ENCODE measurements at places on chromosomes 6 and 20. TPM values are rescaled to one million over a fixed set of nuclear protein-coding genes. Genes with fewer than 3 reads are reported as not detected.

Gene PRR18
- total RNA-seq: not detected

Gene ARHGAP18
- total RNA-seq: 2.3 TPM

Gene LY6G5C
- total RNA-seq: 5.5 TPM

Gene KHDC1L
- not detected for total RNA-seq

Gene DEFB126
- total RNA-seq: not detected

Gene SLC24A3
- total RNA-seq: not detected

Gene ZHX3
- total RNA-seq: 10.4 TPM

Gene SAPCD1
- 2.1 TPM for total RNA-seq

Gene PRPF6
- 91.1 TPM for total RNA-seq
